SW 1271 (cell line): ENCODE measurements at places on chromosomes 7 and 10.

- DNase-seq = no peak
These were observed 27.2 kb downstream of the GRID1 start for GRCh38 chr10:86339226-86339865.

- DNase-seq = no peak
These were observed 15.8 kb downstream of the TBXAS1 start for GRCh38 chr7:139844779-139845442.

- DNase-seq = no peak
These were observed 7.1 kb upstream of the BTBD16 start for GRCh38 chr10:122263971-122264370.

- no peak for DNase-seq
These were observed 179.9 kb upstream of the MBL2 start for GRCh38 chr10:52952391-52953055.

DNA sequence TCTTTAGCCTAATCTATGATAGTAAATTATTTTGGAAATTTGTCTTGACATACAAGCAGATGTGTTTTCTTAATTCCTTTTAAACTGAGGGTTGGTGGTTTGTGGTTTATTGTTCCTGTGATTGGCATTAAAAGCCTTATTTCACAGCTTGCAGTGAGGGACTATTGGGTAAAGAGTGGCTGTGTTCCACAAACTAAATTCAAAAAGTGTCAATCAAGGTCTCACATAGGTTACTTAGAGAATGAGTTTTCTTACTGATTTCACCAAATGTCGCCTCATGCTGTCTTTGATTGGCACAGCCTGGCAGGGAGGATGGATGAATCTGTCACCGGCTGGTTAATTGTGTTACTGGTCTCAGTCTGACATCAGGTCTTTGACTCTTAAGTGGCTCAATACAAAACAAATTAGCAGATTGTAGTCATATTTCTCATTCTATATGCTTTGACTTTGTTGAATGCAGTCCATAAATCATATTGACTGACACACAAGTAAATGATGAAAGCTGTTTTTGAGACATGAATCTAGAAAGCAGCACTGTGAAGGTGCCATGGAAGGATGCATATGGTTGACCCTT, 66.8 kb upstream of the CYP26C1 start:
- DNase-seq = no peak

GRCh38 chr10:89643431-89643811, 1.6 kb downstream of the PANK1 start:
- no peak for DNase-seq

DNA sequence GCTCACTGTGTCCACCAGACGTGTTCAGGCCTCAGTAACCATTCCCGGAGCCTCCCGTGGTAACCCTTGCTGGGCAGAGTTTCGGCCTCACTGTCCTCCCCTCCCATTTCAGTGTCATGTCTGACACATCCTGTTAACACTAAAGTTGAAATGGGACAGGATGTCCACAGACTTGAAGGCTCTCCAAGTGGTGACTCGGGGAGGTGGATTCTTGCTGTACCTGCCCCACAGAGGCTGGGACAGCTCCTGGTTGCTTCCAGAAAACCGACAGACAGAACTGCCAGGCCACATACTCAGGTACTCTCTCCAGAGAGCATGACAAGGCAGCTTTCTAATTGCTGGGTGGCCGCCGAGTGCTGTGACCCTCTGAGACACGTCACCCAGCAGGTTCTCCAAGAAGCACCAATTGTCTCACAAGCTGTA, 17.9 kb upstream of the CYTH3 start:
- no peak for DNase-seq

GRCh38 chr7:66296001-66296521, 90.9 kb downstream of the TPST1 start:
- no peak for DNase-seq

GRCh38 chr10:43265799-43266721, 805 bp downstream of the RASGEF1A start:
- DNase-seq = peak; percentile 21

- DNase-seq = no peak
These were observed 17.2 kb downstream of the STAMBPL1 start for GRCh38 chr10:88896994-88897853.

DNA sequence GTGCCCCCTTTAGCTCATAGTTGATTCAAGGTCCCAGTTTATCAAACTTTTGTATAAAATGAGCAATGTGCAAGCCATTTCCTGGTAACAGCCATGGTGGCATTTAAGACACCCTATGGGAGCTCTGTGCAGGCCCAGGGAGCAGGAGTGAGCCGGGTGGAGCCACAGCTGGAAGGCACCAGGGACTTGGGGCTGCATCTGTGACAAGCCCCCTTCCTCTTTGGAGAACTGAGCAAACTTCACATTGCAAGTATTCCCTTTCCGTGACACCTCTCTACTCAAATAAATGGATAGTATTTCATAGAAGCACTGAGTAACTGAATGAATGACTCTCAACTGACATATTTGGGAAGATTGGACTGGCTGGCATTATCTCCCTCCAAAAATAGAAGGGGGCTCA, 558.7 kb upstream of the FOXK1 start:
- no peak for DNase-seq

DNA sequence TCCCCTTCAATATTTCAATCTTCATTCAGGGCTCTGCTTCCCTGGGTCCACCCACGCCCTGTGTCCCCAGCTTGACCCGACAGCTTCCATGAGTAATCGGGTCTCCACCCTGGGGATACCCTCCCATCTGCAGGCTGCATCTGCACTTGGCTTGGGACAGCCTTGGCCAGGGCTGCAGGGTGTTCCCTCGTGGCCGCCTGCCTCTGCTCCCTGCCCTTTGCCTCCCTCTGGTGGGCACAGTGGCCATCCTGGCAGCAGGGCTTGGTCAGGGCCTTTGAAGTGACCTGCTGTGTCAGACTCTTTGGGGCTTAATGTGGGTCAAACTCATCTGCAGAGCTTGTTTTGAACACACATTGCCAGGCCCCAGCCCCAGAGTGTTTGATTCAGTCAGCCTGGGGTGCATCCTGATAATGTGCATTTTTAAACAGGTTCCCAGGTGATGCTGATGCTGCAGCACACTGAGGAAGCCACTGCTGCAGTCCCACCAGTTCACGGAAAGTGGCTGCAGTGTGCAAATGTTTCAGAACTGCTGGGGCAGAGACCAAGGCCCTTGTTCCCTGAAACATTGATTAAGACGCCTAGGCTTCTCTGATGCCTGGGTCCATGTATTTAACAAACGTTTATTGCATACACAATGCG, 80.7 kb upstream of the SEC61G start:
- peak; percentile 56 for DNase-seq

DNA sequence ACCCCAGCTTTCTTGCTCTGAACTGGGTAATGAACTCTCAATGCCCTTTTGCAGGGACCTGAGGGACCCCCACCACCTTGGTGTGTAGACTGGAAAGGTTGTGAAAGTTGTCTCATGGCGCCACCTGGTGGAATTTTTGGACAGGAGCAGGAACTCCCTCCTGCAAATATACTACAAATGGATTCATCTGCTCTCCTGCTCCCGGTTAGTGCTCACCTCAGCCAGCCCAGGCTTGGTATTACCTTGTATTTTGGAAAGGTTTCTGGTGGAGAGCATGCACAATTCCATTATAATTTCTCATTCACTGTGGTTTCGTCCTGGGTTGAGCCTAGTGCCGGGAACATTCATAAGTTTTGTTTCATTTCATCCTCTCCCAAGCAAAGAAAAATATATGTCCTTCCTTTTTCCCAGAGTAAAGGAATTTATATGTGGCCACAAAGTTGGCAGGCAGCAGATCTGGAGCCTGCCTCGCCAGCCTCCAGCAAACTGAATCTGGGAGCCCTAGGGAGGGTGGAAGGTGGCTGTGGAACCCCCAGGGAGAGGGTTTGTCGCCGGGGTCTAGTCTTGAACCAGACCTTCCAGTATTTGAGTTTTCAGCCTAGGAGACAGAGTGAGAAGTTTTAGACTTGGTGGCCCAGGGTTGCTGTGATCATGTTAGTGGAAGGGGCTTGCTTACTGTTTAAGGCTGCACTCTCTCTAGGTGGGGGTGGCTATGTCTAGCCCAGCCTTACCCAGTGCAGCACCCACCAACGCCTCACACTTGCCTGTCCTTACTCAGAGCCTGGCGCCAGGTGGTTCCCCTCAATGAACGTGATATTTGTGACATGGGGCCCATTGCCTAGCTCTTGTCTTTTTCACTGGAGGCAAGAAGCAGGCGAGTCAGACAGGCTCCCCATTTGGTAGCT, 9.5 kb downstream of the FAM241B start:
- peak; percentile 47 for DNase-seq

DNA sequence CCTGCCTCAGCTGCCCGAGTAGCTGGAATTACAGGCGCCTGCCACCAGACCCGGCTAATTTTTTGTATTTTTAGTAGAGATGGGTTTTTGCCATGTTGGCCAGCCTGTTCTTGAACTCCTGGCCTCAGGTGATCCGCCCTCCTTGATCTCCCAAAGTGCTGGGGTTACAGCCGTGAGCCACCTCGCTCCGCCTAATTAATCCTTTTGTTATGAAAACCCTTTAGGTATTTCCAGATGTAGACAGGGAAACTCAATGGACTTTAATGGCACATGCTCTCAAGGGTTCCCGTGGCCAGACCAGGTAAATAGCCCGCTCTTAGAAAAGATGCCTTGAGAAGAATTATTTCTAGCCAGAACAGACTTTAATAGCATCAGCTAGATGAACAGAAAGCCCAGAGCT, 19.7 kb upstream of the EXOC4 start:
- DNase-seq = no peak

DNA sequence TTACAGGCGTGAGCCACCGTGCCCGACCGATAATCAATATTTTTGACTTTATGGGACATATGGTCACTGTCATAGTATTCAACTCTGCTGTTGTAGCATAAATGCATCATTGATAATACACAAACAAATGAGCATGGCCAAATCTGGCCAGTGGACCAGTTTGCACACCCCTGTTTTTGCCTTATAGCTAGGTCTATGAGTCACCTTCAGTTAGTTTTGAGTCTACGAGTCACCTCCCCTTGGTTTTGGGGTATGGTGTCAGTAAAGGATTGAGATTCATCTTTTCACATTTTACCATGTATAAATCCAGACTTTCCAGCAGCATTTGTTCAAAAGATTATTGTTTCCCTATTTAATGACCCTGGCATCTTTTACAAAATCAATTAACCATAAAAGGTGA, 362.5 kb upstream of the NRP1 start:
- no peak for DNase-seq

DNA sequence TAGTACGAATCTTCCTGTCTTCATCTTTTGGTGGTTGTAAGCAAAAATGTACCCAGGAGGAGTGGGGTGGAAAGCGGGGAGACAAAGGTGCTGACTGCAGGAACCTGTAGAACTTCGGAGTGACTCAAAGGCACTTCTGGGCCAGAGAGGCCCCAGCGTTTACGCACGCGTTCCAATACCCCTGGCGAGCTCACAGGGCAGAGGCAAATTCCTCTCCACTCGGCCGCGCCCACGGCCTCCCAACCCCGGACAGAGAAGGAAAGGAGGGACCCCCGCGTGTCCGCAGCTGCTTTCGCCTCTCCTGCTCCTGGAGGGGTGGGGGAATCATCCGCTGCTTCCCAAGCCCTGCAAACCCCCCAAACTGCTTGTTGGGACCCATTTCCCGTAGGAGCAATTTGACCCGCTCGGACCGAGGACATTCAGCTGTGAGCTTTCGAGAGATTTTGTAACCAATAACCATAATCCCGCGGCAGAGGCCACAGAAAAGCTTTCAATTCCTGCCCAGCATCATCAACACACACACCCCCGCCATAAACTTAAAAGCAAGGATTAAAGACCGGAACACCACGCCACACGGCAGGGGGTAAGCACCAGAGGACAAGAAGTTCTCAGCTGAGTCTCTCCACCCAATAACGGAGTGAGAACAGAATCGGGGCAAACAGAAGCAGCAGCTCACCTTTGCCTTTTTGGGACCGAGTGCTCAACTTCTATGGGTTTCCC, 2.3 kb downstream of the IGF2BP3 start:
- no peak for DNase-seq

DNA sequence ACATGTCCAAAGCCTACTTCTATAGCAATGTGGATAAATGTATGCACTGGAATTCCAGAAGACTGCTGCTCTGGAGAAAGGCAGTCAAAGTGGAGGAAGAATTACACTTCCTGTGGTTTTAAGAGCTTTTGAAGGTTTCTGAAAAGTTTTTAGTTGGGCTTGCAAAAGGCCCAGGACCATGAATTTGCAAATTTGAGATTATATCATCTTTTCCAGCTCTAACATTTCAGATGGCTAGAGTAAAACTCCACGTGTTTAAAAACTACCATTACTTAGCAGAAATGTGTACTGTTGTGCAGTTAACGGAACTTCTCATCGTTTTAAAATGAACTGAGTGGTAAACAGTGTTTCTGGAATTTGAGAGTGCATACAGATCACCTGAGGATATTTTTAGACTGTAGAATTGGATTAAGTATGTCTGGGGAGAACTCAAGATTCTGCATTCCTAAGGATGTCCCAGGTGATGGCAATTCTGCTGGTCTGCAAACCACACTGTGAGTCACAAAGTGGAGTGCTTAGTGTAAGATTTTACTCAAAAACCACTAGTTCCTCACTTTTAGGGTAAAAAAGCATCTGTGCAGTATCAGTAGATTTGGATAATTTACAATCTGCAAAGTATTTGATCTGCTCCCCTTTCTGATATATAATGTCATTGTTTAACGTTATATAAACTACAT, 32.9 kb upstream of the CCDC71L start:
- DNase-seq = no peak

DNA sequence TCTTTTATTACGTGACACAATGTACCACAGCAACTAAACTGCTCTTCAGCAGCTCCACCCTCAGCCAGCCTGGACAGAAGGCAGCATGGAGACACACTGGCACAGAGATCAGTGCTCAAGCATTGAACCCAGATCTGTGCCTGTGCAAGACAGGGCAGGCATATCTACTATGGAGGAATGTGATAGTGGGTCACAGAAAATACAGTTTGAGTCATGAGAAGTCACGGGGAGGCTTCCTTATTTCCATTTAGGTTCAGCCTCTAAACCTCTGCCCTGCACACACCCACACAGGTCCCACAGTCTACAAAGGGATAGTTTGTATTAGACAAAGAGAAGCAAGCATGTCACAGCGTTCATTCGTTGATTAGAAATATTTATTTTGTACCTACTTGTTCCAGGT, 187.4 kb upstream of the AGR3 start:
- DNase-seq = no peak

DNA sequence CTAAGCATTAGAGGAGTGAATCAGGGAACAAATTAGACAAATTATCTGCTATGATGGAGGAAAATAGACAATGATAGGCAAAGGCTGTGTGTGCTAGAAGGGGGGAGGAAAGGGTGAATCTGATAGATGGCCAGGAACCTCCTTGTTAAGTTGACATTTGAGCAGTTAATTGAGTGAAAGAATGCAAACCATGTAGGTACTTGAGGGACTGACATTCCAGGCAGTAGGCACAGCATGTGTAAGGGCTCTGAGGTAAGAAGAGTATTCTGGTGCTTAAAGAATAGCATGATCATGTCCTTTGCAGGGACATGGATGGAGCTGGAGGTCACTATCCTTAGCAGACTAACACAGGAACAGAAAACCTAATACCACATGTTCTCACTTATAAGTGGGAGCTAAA, 48.6 kb upstream of the TES start:
- no peak for DNase-seq

DNA sequence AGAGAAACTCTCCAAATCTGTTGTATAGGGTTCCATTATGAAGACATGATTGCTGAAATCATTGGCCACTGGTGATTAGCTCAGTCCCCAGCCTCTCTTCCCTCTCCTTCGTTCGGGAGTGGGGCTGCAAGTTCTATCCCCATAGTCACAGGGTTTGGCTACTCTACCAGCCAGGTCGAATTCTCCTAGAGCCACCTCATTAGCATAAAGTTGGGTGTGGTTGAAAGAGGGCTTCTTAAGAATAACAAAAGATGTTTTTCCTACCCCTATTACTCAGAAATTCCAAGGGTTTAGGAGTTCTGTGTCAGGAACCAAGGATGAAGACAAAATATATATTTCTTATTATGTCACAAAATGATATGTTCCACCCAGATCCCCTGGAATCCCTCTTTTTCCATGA, 166.2 kb upstream of the YAE1 start:
- no peak for DNase-seq
